COLO829 (cell line): ENCODE measurements at places on chromosomes 3 and 15.

DNA sequence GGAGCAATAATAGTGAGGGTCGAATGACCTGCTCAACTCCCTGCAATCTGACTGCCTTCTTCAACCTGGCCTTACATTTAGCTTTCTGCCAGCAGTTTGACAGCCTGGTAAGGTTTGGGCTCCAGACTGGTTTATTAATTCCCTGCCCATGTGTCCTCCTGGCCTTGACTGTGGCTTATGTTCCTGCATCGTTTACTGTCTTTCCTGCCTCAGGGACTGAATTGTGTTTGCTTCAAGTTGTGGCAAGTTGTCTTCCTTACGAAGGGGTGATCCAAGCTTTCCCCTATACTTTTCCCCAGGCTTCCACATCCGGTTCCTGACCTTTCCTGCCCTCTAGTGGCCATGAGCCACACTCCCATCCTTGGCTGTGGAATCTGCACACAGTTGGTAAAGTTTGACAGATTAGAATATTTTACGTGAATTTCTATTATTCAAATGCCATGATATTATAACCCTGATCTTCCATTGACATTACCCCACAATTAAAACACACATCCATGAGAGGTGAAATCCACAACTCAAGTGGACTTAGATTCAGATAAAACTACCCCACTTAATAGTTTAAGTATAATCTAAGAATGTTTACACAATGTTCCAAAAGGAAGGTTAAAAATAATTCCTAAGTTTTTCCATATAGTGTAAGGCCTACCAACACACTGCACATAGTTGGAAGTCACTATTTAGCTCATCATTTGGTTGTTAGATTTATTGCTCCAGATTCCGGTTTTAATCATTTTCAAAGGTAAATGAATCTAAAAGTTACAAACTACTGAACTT is 95.7 kb downstream of the NEDD4 start:
- peak; percentile 59 for DNase-seq

DNA sequence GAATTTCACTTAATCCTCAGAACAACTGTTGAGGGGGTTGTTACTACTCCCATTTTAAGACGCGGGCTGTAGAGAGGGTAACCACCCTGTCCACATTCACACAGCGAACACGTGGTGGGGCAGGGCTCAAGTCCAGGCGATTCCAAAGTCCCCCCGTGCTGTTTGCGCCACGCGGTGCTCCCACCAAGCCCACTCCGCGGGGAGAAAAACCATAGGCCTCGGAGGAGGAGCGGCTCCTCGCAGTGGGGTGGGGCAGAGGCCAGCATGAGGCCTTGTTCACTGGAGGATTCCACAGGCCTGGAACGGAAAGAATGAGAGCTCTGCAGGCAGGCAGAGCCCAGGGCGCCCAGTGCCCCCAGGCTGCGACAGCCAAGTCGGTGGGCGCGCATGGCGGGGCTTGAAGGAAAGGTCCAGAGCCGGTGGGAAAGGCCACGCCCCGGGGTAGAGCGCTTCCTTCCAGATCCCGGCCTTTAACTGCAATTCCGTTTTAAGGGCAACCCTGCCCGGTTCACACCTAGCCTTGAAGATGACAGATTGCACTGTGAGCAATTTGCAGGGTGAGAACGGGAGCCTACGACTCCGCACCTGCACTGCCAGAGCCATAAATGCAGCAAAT is 161.8 kb upstream of the TBL1XR1 start:
- DNase-seq = no peak

DNA sequence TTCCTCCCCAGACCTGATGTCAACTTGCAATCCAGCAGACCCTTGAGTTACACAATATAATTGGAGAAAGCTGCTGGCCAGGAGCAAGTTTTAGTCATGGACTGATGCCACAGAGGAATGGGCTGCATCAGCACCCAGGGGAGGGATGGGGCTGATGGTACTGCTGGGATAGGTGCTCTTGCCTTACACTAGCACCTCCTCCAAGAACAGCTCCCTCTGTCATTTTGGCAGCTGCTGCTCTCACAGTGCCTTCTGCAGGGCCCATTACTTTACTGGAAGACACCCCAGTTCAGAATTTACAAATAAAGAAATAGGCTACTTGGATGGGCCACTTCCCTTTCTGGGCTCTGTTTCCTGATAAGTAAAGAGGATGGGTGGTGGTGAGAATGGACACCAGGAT is 85.3 kb upstream of the RORA start:
- no peak for DNase-seq

DNA sequence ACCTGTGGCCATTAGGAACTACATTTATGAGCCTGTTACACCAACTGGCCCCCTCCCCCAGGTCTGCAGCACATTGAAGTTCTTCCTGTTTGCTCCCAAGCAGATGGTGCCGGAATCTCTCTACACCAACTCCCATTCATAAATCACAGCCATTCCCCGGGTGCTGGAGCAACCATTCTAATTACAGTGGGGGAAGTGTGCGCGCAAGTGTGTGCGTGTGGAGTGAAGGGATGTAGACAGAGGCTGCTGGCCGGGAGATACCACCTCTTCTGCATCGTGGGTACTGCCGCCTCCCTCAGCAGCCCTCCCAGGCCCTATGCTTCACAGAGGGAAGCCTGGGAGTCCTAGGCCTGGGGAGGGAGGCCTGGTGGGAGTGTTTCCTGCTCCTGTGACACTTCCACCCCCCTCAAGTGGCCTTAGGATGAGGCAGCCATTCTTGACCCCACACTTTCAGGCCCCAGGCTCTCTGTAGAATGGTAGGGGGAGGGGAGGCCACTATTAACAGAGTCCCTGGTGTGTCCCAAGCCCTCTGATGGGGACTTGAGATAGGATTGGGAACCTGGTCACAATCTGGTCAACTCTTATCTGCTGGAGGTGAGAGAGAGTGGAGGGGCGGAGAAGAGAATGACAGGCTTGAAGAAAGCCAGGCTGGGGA is 69.1 kb downstream of the MAGEF1 start:
- DNase-seq = no peak

DNA sequence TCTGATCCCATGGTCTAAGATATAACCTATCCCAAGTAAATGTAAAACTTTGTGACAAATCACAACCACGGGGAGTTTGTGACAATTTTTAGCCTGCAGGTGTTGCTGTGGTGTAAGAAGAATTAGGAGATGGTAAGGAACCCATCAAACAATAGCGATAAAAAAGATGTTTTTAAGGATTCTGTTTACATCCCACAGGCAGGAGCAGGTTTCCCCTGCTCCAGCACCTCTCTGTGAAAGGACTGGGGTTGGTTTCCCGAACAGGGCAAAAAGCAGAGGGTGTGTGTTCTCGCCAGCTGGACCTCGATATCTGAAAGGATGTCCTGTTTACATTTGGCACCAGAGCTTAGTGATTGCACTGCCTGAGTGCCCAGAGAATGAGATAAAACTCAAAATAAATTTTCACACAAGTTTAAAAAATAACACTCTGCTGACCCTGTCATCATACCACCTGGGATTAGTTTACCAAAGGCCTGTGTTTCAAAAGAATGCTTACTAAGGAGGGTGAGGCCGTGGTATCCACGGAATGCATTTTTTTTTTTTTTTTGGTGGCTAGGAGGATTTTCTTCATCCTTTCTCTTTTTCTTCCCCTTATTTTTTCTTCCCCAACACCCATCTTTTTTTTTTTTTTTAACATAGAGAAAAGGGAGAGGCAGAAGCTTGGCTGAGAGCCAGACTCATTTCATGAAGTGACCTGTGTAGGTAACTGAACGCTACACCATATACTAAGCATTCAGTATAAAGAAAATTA is 151.8 kb upstream of the DPH6 start:
- DNase-seq = no peak

DNA sequence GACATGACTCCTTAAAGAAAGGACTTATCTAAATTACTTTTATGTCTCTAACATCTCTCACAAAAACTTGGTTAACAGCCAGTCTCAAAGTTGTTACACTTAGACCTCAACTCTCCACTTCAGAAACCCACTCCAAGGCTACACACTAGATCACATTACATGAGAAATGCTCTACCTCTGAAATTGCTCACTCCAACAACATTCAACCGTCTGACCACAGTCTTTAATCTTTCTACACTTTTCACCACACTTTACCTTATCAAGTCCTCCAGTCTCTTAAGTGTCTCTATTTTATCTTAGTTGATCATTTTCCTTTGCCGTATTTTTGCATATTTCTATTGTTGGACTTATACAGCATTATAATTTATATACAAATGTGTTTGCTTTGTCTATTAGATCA is 5.8 kb downstream of the SLC12A6 start:
- no peak for DNase-seq

DNA sequence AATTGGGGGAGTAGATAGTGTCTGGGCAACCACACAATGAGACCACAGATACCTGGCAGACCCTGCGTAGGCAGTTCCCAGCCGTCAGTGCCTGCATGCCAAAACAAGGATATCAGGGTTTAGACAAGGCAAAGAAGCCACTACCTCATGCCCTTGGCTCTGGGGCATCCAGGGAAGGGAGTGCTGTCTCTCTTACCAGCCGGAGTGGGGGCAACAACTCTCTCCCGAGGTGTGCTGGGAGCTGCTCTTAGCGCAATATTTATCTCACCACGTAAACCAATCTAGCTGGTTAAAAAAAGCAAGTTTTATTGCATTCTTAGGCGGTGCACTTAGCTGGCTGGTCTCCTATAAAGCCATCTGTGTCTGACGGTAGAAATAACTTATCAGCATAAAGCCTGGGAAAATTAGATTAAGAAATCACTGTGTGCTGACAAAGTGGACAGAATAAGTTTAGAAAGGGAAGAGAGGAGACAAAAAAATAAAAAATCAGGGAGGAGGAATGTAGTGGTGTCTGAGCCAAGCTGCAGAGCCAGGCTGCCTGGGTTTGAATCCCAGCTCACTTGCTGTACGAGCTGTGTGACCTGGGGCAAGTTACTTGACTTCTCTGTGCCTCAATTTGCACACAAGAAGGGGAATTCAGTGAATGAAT is 273.2 kb downstream of the PDZRN3 start:
- no peak for DNase-seq

GRCh38 chr3:36792342-36792741 is 28.0 kb upstream of the DCLK3 start:
- peak; percentile 23 for DNase-seq

DNA sequence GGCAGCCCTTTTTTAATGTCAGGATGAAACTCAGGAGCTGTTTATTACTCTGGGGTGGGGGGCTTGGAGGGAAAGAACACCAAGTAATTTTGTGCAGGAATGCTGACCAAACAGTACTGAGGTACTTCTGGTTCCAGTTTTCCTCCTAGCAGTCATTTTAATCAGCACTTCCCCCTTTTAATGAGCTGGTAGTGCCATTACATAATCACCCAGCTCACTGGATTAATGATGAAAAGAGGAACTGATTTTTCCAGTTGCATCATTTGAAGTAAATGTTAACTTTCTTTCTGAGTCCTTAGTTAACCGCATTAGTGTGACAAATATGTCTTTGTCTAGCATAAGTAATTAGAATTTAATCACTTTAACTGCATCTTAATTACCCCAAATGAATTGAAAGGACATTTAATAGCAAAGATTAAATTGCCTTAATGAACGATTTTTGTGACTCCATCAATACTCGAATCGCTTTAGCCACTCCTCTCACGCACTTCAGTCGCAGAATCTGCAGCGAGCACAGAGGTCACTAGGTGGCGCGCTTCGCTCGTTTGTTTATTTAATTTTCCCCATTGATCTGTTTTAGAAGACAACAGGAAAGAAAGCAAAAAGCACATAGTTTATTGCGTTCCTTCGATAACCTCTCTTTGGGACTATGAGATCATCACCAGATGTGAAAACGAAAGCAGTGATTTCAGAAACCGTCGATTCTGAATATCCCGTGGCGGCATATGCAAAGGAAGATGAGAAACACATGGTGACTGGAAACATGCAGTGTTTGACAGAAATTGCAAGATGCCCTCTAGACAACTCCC is 9.8 kb downstream of the ONECUT1 start:
- DNase-seq = peak; percentile 23

DNA sequence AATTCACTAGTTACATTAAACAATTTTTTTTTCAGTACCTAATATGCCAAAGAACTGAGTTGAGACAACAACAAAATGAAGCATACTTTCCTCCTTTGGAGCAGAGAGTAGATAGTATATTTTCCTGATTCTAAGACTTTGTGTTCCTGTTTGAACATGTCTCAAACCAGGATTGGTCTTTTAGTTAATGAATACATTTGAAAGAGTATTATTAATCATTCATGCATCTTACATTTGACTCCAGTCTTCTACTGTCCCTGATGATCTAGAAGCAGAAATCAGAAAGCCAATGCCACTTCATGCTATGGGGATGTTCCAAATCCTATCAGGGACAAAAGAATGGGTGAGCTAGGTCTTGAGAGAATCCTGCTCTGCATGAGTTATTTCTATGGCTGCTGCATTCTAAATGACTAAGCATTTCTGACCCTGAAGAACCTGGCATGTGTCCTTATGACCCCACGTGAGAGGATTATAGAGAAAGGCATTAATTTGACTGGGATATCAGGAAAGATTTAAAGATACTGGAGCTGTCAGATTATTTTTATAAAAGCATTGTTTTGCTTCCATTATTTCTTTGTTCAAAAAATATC is 32.9 kb upstream of the MBNL1 start:
- no peak for DNase-seq

DNA sequence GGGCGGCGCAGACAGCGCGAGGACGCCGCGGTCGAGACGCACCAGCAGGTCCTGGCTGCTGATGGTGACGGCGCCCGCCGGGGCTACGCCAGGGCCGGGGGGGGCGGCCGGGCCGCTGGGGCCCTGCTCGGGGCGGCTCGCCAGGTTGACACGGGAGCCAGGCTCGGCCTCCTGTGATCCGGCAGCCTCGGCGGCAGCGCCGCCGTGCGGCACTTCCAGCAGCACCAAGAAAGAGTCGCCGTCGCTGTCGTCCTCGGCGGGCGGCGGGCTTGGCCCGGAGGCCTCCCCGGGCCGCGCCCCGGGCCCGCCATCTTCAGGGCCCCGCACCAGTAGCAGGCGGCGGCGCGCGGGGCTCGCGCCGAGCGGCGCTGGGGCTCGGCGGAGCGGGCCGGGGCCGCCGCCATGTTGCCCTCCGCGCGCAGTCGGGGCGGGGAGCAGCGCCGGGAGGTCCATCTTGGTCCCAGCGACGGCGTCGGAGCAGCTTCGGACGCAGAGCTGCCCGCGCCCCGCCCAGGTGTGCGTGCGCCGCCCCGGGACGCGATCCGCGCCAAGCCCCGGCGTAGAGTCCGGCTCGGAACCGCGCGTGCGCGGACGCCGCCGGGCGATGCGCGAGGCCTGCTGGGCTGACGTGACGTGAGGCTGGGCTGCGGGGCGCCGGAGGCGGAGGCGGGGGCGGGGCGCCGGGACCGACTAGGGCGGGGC is at the start of gene ZXDC:
Gene ZXDC (minus strand): TSS at position 479 of the 702 bp plus-strand sequence. CDS start 26 bp downstream, at position 453.
- DNase-seq = peak; percentile 100

- DNase-seq = no peak
Measured at GRCh38 chr3:23079976-23080375, 123.2 kb upstream of the UBE2E2 start.

DNA sequence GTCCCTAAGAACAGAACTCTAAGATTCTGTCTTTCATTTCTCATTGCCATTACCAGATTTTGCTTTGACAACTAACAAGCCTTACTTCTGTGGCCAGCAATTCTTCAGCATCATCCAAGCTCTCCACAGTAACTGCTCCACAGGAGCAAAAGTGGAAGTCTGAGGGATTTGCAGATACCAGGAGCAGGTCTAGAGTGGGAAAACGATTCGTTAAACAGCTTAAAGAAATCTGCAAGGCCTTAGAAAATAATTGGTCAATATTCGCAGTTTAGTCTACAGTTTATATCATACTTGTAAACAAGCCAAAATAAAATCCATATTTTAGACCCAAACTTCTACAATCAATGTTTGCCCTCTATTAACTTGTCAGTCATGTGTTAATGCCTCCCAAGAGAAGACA is 24.1 kb downstream of the MYH15 start:
- DNase-seq = no peak
